G401 (cell line): ENCODE measurements at places on chromosomes 3 and 15. TPM values are rescaled to one million over a fixed set of nuclear protein-coding genes. Genes with fewer than 3 reads are reported as not detected.

DNA sequence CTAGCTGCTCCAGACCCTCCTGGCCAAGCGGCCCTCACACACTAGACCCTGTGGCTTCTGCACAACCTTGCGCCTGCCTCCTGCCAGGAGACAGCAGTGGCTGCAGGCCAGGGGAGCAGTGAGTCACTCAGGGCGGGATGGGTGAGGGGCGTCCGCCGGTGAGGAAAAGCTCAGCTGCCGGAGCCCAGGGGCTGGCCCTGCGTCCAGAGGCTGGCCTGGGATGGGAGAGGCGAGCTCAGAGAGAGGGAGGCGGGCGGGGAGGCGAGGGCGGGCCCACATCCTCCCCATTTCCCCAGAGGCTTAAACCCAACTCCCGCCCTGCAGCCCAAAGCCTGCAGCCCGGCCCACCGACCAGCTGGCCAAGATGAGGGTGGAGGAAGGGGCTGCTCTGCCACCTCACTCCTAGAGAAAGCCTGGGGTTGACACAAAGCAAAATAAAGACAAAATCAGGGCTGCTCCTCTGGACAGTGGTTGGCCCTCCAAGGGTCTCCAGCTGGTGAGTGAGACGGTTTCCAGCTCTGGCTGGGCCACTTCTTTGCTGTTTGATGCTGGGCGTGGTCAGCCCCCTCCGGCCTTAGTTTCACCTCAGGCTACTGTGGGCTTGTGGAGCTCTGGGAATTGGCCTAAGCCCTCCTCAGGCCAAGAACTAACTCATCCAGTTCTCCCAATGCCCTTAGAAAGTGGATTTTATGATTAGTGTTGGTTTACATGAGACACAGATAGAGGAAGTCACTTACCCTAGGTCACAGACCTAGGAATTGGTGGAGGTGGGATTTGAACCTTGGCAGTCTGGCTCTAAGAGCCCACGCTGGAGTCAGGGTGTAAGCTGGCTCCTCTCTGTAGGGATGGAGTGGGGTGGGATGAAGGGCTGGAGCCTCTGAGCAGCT lies 50.6 kb downstream of the IQSEC1 start:
- DNase-seq, result no peak

GRCh38 chr3:113775516-113775915 lies 28.7 kb downstream of the ATP6V1A start:
- DNase-seq, result no peak

- DNase-seq, result no peak
Measured at GRCh38 chr3:30502051-30502741, 104.2 kb upstream of the TGFBR2 start.

SHC4 gene
- total RNA-seq, result not detected in 2 replicates

UROC1 gene
- not detected in 2 replicates for total RNA-seq

TRAK1 gene
- total RNA-seq, result 17.3 and 17.6 TPM in 2 replicates
